Diencephalon (tissue), 1 donor: ENCODE measurements at places on chromosomes 13 and 19. TPM values are rescaled to one million over a fixed set of nuclear protein-coding genes. Genes with fewer than 3 reads are reported as not detected.

NLRP4 gene
- total RNA-seq: under 0.01 TPM

GPC6 gene
- 19.8 TPM for total RNA-seq

CLEC17A gene
- 0.46 TPM for total RNA-seq

CEACAM6 gene
- under 0.01 TPM for total RNA-seq

SBSN gene
- total RNA-seq: not detected

ZNF729 gene
- total RNA-seq: 0.23 TPM

FXYD3 gene
- total RNA-seq: not detected

SERPINE3 gene
- total RNA-seq: 0.23 TPM

APLP1 gene
- 328 TPM for total RNA-seq

CDC37 gene
- 62.1 TPM for total RNA-seq

TGDS gene
- total RNA-seq: 8.5 TPM

TYROBP gene
- 5.5 TPM for total RNA-seq

TRMT1 gene
- total RNA-seq: 17.3 TPM

FAM216B gene
- total RNA-seq: 17.8 TPM

TSHZ3 gene
- total RNA-seq: 3.7 TPM

FGF14 gene
- total RNA-seq: 77.3 TPM

RFPL4A gene
- not detected for total RNA-seq

TMEM59L gene
- 90.2 TPM for total RNA-seq

SLITRK1 gene
- total RNA-seq: 31.8 TPM

IFI30 gene
- 1.4 TPM for total RNA-seq

GFY gene
- not detected for total RNA-seq

MCEMP1 gene
- total RNA-seq: not detected

DNAAF3 gene
- 3.9 TPM for total RNA-seq

CAMSAP3 gene
- 15.5 TPM for total RNA-seq

ZNF540 gene
- total RNA-seq: 23.8 TPM

CASP14 gene
- total RNA-seq: not detected

GRIK5 gene
- total RNA-seq: 23.8 TPM

TEKTIP1 gene
- total RNA-seq: not detected

CFAP97D2 gene
- 0.23 TPM for total RNA-seq

AMH gene
- total RNA-seq: 1.8 TPM

ZNF546 gene
- total RNA-seq: 16.1 TPM

CILP2 gene
- 1.8 TPM for total RNA-seq

USHBP1 gene
- total RNA-seq: 1.8 TPM

ZSCAN1 gene
- 1.6 TPM for total RNA-seq

ATP5F1D gene
- 18.5 TPM for total RNA-seq

STOML3 gene
- 1.6 TPM for total RNA-seq

B3GNT3 gene
- 0.46 TPM for total RNA-seq

DNAJC15 gene
- 23.1 TPM for total RNA-seq

FCHO1 gene
- total RNA-seq: 30.0 TPM

URAD gene
- not detected for total RNA-seq

ZNF491 gene
- total RNA-seq: 14.8 TPM

FFAR2 gene
- total RNA-seq: 0.23 TPM

MIA gene
- 1.6 TPM for total RNA-seq

ZNF844 gene
- total RNA-seq: 12.9 TPM

RYR1 gene
- total RNA-seq: 4.6 TPM

FUT2 gene
- 0.46 TPM for total RNA-seq

ZNF534 gene
- total RNA-seq: 2.8 TPM

JOSD2 gene
- 3.7 TPM for total RNA-seq

ZNF738 gene
- 39.7 TPM for total RNA-seq

USF2 gene
- 44.5 TPM for total RNA-seq

OR7D2 gene
- total RNA-seq: not detected

ZNF345 gene
- 22.8 TPM for total RNA-seq

SMAD9 gene
- 16.6 TPM for total RNA-seq

BLVRB gene
- total RNA-seq: 21.7 TPM

RAB4B gene
- 8.3 TPM for total RNA-seq
